H54 (cell line): ENCODE measurements at places on chromosomes 7 and 10.

DNA sequence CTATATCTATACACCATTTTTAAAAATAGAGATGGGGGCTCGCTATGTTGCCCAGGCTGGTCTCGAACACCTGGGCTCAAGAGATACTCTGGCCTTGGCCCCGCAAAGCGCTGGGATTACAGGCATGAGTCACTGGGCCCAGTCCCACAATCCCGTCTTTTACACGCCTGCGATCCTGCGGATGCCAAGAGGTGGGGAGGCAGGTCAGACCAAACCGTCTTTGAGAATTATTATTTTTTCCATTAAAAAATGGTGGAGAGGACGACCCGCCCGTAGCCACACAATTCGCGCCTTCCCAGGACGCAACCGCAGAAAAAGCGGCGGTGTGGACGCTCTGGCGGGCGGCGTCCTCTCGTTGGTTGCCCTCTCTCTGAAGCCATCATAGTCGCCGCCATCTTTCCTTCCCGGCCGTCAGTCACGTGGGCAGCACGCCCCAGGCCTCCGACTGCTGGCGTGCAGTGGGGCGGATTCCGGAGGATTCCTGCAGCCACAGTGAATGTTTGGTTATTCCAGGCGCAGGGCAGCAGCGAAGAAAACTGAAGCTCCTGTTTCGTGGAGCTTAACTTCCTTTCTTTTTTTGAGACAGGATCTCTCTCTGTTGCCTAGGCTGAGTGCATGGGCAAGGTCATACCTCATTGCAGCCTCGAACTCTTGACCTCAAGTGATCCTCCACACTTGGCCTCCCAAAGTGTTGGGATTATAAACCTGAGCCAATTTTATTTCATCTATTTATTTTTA, 9.9 kb upstream of the EPHB4 start:
- peak; percentile 72 for DNase-seq

DNA sequence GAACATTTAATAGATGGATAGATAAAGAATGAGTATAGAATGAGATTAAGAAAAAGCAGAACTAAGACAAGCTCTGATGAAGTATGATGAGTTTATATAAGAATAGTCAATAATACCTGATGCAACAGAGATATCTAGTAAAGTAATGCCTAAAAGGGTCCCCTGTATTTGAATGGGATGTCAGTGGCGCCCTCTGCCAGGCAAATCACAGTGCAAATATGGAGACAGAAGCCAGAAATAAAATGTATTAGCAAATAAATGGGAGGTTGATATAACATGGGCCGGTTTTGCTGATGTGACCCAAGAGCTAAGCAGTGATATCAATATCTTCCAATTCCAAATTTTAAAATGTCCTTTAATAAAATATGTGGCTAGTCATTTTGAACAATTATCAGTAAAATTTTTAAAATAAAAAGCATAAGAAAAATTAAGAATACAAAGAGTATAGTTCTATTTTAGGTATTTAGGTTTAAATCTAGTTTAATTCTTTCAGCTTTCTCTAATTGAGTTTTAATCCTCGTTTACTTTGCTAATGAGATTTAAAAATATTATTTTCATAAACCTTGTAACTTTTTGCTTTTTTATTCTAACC, 62.6 kb downstream of the ADK start:
- no peak for DNase-seq

- no peak for DNase-seq
These were observed 63.8 kb upstream of the SMNDC1 start for GRCh38 chr10:110368556-110368955.

- no peak for DNase-seq
These were observed 27.6 kb upstream of the PIK3AP1 start for GRCh38 chr10:96747734-96748550.

DNA sequence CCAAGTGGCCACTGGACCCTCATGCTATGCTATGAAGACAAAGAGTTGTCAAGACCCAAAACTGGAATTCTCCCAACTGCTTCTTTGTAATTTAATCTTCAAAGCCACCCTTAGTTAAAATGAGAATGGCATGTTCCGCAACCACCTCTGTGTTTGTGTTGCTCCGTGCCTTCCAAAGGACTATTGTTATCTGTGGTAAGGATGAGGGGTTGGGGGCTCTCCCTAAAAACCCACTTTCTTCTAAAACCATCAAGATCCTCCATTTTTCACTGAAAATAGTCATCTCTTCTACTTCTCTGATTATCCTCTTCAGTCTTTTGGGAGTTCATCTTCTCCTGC, 222.1 kb upstream of the AOAH start:
- DNase-seq, result no peak

DNA sequence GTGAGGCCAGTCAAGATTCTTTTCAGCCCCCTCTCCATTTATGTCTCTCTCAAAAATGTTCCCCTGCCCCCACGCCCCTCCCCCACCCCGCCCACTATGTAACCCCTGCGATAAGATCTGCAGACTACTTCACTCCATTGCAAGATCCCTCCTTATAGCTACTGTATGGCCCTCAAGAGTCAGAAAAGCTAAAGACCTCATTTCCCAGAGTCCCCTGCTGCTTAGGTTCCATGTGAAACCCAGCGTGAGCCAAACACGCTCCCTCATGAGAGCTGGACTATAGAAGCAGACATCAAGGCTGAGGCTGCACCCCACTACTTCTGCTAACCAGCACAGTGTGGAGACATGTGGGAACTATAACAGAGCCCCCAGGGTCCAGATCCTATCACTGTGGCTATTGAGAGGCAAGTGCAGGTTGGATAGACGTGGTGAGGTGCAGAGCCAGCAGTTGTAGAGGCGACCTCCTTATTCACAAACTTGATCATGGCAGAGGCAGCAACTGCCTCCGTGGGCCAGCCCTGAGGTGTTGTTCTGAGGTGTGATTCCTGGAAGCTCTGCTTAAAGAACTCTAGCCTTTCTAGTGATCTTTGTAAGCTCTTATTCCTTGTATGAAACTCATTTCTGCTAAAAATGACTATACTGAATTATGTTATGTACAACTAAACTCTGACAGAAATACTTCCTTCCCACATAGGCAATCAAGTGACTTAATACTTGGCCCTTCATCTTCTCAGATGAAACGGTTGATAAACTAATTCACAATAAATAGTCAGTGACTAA, 117.0 kb upstream of the ARID5B start:
- no peak for DNase-seq

GRCh38 chr10:62230344-62231121, 38.1 kb downstream of the RTKN2 start:
- DNase-seq, result no peak

- peak; percentile 92 for DNase-seq
These were observed 243.1 kb upstream of the AOAH start for GRCh38 chr7:36967387-36967786.

GRCh38 chr7:130417213-130417612, 23.6 kb downstream of the CEP41 start:
- DNase-seq, result no peak

DNA sequence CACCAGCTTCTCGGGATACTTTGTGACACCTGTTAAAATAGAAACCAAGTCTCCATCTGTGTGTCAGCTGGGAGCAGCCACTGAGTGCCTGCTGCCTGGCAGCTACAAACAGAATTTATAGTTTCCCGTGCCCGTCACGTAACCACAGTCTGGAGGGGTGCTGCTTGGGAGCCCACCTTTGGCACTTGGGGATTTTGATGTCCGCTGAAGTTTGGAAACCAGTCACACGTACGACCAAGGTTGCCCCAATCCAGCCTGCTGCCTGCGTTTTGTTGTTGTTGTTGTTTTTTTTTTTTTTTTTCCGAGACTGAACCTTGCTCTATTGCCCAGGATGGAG, 1.6 kb downstream of the TRRAP start:
- DNase-seq, result no peak

DNA sequence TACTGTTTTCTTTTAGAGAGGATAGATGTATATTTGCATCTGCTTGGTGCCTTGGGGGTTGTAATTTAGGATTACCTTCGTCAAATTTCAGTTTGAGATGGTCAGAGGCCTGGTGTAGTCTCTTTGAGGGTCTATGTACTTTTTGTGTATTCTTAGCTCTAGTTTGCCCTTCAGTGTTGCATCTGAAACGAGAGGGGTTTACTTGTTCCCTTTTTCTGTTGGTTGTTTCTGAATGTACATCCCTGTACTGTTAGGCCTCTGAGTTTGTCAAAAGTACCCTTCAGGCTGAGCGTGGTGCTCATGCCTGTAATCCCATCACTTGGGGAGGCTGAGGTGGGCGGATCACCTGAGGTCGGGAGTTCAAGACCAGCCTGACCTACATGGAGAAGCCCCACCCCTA, 60.0 kb downstream of the MLLT10 start:
- no peak for DNase-seq

DNA sequence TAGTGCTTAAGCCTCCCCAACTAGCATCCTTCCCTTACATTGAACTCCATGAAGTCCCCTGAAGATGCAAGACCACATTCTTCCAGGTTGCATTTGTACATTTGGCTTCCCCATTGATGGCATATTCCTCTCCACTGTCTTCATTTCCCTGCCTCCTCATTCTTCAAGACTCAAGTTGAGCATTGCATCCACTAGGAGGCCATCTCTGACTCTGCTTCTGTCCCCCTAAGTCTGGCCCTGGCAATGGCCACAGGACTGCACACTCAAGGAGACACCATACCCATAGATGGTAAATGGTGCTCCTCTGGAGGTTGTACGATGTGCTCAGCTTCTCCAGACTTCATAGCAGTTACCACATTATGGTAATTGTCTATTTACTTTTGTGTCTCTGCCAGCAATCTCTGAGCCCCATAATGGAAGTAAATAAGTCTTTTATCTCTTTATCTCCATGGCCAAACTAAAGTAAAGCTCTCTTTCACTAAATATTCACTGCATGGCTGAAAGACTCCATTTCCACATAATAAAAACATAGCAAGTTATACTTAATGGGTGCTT, 112.6 kb downstream of the PTPRZ1 start:
- no peak for DNase-seq

- no peak for DNase-seq
These were observed 450.7 kb downstream of the HTR7 start for GRCh38 chr10:90407131-90407530.

- no peak for DNase-seq
These were observed 68.9 kb upstream of the INSYN2A start for GRCh38 chr10:127265288-127265687.

GRCh38 chr7:142992427-142992826, 30.3 kb upstream of the KEL start:
- no peak for DNase-seq

- DNase-seq, result no peak
These were observed 1.9 kb upstream of the BHLHA15 start for GRCh38 chr7:98209166-98209920.

DNA sequence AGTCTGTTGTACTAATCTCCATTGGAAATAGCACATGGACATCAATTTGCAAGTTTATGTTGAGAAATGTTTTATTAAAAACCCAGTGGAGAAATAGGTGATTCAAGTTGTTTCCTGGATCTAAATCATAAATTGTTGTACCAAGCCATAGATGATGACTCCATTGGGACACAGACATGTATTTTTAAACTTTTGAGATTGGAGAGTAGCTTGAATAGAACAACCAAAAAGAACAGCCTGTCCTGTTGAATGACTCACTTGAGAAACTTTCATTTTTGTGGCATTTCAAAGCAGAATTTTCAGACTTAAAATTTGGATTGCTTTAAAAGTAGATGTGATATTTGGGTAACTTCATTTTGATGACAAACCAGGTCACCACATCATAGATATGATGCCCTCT, 197.5 kb downstream of the GPAM start:
- no peak for DNase-seq

DNA sequence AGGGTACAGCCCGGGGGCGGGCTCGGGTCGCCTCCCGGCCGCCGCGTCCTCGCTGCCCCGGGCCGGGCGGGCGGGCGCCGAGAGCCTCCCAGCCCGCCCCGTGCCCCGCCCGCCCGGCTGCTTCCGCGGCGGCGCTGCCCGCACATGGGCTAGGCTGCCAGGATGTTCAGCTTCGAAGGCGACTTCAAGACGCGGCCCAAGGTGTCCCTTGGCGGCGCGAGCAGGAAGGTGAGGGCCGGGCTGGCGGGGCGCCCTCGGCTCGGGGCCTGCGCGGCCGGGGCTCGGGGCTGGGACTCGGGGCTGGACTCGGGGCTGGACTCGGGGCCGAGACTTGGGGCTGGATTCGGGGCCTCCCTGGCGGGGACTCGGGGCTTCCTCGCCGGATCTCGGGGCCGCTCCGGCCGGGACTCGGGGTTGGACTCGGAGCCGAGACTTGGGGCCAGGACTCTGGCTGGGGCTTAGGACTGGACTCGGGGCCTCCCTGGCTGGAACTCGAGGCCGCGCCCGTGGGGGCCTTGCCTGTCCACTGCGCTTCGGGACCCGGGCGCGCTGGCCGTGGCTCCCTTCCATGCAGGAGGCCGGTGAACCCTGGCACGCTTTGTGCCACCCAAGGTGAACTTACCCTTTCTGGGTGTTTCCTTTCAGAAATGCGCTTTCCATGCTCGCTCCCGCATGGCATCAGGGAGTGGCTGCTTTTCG, 534 bp downstream of the UBE3C start:
- no peak for DNase-seq

GRCh38 chr10:115209133-115209532, 116.0 kb downstream of the ATRNL1 start:
- DNase-seq, result no peak

DNA sequence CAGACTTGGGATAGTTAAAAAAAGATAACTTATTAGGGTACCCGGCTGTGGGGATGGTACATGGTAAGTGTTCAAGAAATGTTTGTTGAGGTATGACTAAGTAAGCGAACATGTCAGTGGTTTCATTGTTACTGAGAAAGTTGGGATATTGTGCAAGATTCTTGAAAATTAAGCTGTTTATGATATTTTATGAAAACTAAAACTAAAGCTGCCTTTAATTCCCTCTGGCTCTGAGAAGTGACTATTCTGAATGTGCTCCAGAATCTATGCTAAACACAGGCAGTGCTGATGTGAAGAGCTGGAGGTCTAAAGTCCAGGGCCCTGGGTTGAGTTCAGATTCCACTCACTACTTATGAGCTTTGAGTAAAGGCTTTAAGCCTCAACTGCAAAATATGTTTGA, 72.9 kb downstream of the AOAH start:
- no peak for DNase-seq

DNA sequence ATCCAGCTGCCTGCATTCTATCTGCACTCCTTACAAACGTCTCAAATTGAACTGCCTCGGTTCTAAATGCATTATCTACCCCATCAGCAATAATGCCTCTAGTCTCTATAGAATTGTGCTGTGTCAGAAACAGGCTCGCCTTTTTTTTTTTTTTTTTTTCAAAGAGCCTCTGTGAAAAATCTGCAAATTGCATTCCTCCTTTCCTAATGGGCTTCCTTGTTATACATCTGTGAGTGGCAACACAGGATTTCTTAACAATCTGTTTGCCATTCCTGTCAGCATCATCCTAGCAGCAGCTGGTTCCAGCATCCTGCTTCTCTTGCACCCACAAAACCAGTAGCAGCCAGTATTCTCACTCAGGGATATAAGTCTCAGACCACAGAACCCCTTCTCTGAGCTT, 413.5 kb upstream of the SEMA3D start:
- DNase-seq, result no peak

GRCh38 chr7:27364344-27364758, 121.7 kb downstream of the EVX1 start:
- DNase-seq, result no peak

DNA sequence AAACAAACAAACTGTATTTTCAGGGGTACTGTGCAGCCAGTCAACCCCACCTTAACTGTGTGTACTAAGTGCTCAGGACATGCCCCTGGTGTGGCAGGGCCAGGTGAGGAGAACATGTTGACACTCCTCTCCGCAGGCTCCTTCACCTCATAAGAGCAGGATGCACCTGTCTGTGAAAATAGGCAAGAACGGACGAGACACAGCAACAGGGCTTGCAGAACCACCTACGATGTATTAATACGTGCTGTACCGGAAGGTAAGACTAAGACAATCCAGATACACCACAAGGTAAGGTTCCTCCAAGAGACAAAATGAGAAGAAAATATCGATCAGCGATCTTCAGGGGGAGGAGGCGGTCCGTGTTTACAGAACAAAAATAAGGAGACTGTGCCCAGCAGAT, 65.8 kb upstream of the CAMK2B start:
- DNase-seq, result no peak
